Right forelimb (tissue), 1 donor: ENCODE measurements at places on chromosomes 11 and 22.

DNA sequence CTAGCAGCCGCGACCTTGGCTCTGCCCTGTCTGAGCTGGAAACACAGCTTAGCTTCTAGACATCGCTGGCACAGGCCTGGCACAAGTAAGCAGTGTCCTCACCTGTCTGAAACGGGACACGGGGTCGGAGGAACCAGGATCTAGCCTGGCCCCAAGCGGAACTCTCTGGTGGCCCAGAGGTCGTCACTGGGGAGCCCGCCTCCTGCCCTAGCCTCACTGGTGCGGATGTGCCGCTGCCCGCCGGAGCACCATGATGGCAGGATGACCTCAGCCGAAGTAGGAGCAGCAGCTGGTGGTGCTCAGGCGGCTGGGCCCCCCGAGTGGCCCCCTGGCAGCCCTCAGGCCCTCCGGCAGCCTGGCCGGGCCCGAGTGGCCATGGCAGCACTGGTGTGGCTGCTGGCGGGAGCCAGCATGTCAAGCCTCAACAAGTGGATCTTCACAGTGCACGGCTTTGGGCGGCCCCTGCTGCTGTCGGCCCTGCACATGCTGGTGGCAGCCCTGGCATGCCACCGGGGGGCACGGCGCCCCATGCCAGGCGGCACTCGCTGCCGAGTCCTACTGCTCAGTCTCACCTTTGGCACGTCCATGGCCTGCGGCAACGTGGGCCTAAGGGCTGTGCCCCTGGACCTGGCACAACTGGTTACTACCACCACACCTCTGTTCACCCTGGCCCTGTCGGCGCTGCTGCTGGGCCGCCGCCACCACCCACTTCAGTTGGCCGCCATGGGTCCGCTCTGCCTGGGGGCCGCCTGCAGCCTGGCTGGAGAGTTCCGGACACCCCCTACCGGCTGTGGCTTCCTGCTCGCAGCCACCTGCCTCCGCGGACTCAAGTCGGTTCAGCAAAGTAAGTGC, 871 bp downstream of the SLC35E4 start:
- DNase-seq, result peak; percentile 54

DNA sequence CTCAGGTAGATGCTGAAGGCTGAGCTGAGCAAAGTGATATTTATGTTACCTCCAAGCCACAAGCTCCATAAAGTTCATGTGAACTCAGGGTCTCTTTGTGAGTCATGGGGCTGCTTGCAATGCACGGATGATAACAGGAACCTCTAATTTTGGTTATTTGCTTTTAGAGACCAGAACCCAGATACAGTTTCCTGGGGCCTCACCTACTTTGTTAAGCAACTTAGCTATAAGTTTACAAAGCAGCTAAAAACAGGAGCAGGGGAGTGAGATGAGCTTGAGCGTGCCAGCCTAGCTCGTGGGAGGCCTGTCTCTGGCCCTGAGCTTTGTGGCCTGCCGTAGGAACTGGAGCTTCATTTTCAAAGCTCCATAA, 29.2 kb downstream of the SREBF2 start:
- no peak for DNase-seq

DNA sequence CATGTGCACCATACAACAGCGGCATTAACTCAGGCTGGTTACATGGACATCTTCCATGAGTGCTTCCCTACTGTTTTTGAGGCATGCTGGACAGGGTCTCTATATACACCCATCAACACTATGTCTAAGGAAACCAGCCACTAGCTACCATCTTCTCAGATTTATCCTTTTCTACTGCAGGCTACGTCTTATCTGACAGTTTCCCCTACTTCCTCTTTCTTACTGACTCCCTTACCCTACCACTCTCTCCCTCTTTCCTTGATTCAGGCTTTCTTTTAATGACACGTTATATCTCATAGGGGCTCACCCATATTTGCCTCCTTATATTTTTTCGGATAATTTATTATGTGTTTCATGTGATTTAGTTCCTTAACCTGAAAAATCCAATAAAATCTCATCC, 41.8 kb downstream of the DDI1 start:
- DNase-seq, result no peak

GRCh38 chr11:133808393-133809140, 36.7 kb downstream of the SPATA19 start:
- DNase-seq, result no peak

DNA sequence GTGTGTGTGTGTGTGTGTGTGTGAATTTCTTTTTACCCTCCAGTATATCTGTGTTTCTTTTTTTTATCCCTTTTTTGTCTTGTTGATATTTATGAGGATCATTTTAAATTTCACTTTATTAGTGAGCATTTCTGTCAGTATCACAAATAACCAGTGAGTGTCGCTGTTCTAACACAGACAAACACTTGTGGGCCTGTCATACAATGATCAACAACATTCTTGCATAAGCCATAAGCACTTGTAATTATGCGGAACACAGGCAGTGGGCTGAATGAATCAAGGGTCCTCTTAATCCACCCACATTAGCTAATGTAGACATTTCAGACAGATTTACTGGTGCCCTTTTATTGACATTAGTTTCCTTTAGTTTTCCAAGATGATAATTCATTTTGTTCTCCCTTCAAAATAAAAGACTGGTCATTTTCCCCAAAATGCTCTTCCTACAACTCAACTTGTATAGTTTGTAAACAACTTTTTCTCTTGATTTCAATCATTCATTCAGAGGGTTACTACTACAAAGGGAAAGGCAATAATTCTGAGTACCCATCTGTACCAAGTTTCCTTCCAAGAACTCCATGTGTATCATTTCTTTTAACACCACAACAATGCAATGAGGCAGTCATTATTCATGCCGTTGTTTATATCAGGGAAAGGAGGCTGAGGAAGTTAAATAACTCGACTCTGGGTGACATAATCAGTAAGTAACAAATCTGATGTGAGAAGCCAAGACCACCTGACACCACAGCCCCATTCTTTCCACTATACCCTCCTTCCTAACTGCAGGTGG, 34.5 kb upstream of the ANO3 start:
- no peak for DNase-seq

DNA sequence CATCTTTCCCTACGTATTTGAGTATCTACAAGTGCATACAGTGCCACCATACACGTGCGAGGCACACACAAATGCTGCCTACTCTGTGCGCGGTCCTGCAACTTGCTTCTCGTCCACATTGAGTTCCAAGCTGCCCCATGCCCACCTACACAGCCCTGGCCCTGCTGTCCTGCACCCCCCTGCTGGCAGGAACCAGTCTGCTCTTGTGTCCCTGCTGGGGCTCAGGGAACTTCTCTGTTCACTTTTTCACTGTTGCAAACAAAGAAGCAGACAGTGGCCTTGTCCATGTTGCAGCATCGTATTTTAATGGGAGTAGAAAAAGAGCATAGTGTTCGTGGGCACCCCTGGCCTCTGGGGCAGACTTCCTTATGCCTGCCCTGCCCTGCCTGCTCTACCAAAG, 14.0 kb downstream of the CPT1A start:
- no peak for DNase-seq

DNA sequence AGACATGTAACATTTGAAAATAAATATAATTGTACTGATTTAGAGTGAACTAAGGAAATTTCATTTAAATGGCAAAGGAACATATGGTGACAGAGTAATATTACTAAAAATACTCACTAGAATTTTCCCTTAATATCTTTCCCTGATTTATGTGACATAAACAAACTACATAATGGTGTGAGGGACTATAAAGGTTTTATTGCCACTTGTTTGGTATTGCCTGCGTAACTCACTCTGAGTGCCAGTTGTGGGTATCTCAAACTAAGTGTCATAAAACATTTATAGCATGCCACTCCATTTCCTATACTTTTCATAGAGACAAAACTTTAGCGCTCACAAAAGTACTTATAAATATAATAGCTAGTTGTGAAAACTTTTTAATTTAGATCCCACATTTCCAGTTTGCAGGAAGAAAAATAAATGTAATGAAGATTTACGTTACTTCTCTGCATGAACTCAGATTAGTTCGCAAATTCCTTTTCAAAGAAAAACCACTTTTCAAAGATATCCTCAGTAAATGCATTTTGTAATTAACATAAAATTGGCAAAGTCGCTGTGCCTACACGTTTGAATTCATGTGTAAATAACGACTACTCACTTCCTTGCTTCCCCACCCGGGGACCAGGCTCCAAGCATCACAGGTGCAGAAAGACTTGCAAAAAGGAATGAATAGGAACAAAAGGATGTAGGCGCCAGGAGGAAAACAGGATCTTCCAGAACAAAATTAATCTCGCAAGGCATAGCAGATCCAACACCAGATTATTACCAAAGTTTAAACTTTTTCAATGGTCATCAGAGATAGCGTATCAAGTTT, 1.6 kb upstream of the QSER1 start:
- no peak for DNase-seq

DNA sequence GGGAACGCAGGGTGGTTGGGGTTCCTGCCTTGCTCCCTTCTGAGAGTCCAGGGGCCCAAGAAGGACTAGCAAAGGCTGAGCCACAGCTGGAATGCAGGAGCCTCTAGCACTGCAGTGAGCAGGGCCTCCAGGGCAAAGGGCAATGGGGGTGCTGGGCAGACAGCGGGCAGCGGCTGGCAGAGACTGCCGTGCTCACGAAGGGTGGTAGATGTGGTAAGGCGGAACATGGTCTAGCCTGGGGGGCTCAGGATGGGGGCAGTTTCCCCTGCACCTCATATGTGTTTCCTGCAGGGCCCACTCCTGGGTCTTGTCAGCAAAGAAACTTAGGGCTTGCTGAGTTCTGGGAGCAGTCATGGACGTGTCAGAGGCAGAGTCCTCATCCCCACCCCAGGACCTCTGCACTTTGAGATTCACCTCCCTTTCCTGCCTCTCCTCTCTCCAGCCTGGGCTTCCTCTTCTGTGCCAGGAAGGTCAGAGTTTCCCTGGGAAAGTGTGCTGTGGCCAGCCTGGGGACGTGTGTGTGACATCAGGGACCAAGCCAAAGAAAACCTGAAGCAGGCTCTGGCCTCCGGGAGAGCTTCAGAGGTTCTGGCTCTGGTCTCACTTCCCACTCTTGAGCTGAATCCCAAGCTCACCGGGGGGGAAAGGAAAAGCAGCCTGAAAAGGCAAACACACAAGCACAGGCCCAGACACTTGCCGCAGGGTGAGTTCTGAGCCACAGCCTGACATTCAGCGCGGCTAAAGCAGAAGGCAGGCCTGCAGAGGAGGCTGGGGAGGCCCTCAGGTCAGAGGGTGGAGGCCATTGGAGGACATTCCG, 4.4 kb downstream of the MOGAT2 start:
- DNase-seq, result no peak

DNA sequence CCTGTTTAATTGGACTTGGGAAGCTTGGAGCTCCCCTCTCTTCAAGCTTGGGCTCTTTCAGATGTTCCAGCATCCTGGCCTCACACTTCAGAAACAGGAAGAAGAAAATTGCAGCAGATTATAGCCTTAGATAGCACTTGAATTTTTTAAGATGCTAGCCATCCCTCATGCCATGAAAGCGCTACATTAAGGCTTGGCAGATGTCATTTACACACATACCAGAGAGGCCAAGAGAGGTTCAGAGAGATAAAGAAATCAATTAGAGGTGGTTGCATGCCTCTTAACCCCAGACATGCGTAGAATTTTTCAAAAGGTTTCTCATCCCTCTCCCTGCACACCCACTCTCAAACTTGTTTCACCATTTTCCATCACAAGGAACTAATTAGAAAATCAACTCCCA, 31.9 kb upstream of the DBX1 start:
- no peak for DNase-seq

GRCh38 chr11:118092907-118093571, 6.3 kb upstream of the SMIM35 start:
- no peak for DNase-seq

DNA sequence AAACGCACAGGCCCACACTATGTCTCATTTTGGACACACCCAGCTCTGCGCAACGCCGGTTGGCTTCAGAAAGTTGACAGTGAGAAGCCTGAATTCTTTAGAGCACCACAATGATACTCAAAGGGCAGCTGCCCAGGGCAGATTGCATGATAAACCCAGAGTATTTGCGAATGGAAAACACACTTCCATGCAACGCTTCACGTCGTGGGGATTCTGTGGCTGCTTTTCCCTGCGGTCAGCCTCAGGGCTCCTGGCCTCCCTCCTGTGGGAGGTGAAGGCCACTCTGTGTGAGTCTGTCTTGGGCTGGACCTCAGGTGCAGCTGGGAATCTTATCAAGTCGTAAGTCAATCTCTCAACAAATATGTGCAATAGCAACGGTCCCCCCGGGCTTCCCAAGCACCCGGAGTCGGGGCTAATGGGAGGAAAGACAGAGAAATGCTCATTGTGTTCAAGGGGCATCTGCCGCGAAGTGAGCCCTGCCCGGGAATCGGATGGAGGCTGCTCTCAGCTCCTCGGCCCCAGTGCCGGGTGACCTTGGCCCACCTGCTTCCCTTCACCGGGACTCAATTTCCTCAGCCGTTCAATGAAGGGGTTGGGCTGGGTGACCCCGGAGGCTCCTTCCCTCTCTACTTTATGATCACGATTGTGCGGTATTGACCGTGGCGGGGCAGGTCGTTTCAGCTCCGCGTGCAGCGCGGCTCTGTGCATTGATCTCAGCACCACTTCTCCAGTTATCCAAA, 623.6 kb downstream of the BRD1 start:
- DNase-seq, result peak; percentile 35

DNA sequence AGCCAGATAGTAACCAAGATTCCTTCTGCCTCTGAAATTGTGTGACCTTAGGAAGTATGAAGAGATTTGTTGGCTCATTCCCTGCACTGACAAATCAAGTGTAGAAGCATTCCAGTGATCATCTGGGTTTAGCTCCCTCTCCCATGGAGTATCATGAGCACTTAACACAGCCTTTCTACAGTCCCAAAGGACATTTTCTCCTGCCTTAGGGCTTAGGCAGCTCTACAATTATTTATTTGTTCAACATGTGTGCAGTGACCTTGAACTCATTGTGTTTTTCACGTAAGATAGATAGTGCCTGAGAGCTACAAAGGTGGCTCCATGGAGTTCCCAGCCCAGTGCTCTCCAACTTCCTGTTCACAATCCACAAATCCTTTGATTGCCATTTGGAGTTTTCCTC, 94.8 kb upstream of the FAT3 start:
- DNase-seq, result no peak

- DNase-seq, result no peak
Measured at GRCh38 chr22:42895087-42895486, 38.0 kb upstream of the ARFGAP3 start.

GRCh38 chr11:84793318-84793717, 833.8 kb downstream of the DLG2 start:
- no peak for DNase-seq

GRCh38 chr11:119684361-119685110, 44.5 kb downstream of the NECTIN1 start:
- no peak for DNase-seq

- no peak for DNase-seq
Measured at GRCh38 chr11:121466063-121466794, 13.5 kb upstream of the SORL1-AS1 start.

DNA sequence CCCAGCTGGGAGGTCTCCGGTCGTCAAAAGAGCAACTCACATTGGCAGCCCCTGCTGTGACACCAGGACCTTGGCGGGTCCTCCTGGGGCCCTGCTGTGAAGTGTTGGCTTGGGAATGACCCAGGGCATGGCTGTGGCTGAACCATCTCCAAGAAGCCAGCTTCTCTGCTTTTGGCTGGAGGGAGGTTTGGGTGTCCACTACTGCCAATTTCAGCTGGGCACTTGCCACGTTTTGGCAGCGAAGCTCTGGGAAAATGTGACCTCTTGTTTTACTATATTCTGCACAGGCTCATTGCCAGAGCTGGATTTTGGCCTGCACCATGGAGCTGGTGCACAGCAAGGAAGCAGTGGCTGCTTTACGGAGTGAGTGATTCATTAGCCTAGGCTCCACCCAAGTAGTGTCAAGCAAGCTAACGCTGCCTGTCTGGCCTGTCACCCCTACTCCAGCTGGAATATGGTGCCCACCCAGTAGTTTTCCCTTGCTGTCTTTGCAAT, 24.3 kb upstream of the SMCO4 start:
- DNase-seq, result peak; percentile 64

- no peak for DNase-seq
Measured at GRCh38 chr11:78076733-78077403, 2.8 kb downstream of the NDUFC2 start.
